ENCODE measurements at places on chromosomes 6 and 20. TPM values are rescaled to one million over a fixed set of nuclear protein-coding genes. Genes with fewer than 3 reads are reported as not detected.

TNFRSF6B gene
- total RNA-seq, result 1.6 TPM

LEMD2 gene
- total RNA-seq, result 63.6 TPM

HRH3 gene
- not detected for total RNA-seq

FGD2 gene
- total RNA-seq, result 24.2 TPM

HCRTR2 gene
- total RNA-seq, result not detected

CCN6 gene
- not detected for total RNA-seq

SLC22A7 gene
- total RNA-seq, result not detected

DNA sequence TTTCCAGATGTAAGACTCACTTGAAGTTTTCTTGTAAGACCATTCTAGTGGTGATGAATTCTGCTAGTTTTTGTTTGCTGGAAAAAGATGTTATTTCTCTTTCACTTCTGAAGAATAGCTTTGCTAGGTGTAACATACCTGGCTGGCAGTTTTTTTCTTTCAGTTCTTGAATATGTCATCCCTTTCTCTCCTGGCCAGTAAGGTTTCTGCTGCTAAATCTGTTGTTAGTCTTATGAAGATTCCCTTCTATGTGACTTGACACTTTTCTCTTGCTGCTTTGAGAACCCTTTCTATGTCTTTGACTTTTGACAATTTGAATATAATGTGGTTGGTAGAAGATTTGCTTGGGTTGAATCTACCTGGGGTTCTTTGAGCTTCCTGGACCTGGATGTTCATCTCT, 314.7 kb upstream of the NOX3 start:
- no peak for DNase-seq
- H3K27me3 ChIP-seq, result no peaks in the 10 kb centered on the region
- H3K36me3 ChIP-seq, result no peaks in the 10 kb centered on the region
- H3K4me3 ChIP-seq, result no peak overlapping the region

GRCh38 chr20:3734111-3734843, 1.8 kb downstream of the HSPA12B start:
- peaks cover 49% of the 10 kb centered on the region for H3K4me1 ChIP-seq
- no peaks in the 10 kb centered on the region for H3K27me3 ChIP-seq
- H3K36me3 ChIP-seq, result peaks cover 3% of the 10 kb centered on the region
- H3K27ac ChIP-seq, result peak overlapping the region; percentile 70
- H3K4me3 ChIP-seq, result no peak overlapping the region

- no peaks in the 10 kb centered on the region for H3K36me3 ChIP-seq
- no peak overlapping the region for H3K4me3 ChIP-seq
- no peaks in the 10 kb centered on the region for H3K27me3 ChIP-seq
- H3K4me1 ChIP-seq, result no peaks in the 10 kb centered on the region
- no peak for DNase-seq
Measured at GRCh38 chr6:152482289-152482688, 154.9 kb downstream of the SYNE1 start.

- H3K27ac ChIP-seq, result no peak overlapping the region
- no peak overlapping the region for H3K4me3 ChIP-seq
Measured at GRCh38 chr6:79734374-79734773, 103.2 kb downstream of the SH3BGRL2 start.

DNA sequence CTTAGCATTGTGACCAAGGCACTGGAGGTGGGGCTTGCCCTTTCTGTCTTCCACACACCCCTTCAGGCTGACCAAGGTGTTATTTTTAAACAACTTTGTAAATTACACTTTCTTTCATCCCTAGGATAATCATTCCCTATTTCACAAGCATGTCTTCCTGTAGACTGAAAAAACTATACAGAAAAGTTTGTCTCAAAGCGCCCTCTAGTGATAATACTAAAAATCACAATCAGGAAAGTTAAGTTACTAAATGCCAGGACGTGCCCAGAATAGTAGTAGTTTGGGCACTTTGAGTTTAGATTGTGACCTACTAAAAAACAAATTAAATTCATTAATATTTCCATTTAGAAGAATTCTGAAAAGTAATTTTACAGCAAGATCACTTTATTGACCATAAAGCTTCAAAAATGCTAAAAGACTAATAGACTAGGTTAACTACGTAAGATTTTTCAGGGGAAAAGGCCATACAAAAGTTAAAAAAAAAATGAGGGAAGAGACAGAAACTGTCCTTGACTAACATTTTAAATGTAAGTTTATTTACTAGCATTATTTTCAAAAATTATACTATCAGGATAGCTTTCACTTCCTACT, 123.3 kb upstream of the DUSP22 start:
- DNase-seq, result no peak
- H3K4me3 ChIP-seq, result no peak overlapping the region
- no peaks in the 10 kb centered on the region for H3K27me3 ChIP-seq
- no peaks in the 10 kb centered on the region for H3K36me3 ChIP-seq

DNA sequence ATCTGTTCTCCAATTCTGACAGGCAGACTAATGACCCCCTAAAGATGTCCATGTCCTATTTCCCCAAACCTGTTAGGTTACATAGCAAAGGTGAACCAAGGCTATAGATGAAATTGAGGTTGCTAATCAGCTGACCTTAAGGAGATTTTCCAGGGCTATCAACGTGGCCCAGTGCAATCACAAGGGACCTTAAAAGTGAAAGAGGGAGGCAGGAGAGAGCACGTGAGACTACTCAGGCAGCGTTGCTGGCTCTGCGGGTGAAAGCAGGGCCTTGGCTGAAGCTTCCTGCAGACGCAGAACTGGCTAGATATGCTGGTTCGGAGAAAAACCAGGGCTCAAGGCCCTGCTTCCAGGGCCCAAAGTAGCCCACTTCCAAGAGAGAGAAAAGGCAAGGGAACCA, 78.7 kb downstream of the NCOA7 start:
- H3K4me3 ChIP-seq, result no peak overlapping the region
- H3K36me3 ChIP-seq, result no peaks in the 10 kb centered on the region
- DNase-seq, result no peak
- no peaks in the 10 kb centered on the region for H3K27me3 ChIP-seq
- peaks cover 3% of the 10 kb centered on the region for H3K4me1 ChIP-seq

GRCh38 chr20:44518248-44518647, 3.6 kb downstream of the SERINC3 start:
- no peaks in the 10 kb centered on the region for H3K27me3 ChIP-seq
- no peak for DNase-seq
- H3K36me3 ChIP-seq, result peaks cover 6% of the 10 kb centered on the region
- no peak overlapping the region for H3K4me3 ChIP-seq
- no peak overlapping the region for H3K27ac ChIP-seq
- no peaks in the 10 kb centered on the region for H3K4me1 ChIP-seq

DNA sequence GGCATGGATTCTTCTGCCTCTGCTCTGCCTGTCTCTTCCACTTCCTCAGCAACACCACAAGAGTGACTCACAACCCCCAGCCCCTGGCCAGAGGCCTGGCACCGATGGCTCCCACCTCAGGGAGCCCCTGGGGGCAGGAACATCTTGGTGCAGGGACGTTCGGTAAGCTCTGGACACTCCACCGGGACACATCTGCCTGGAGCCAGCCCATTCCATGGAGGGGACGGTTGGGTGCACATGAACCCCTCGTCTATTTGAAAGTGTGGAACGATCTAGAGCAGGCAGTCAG, 246.5 kb downstream of the ERMARD start:
- no peak for DNase-seq
- H3K27ac ChIP-seq, result no peak overlapping the region

DNA sequence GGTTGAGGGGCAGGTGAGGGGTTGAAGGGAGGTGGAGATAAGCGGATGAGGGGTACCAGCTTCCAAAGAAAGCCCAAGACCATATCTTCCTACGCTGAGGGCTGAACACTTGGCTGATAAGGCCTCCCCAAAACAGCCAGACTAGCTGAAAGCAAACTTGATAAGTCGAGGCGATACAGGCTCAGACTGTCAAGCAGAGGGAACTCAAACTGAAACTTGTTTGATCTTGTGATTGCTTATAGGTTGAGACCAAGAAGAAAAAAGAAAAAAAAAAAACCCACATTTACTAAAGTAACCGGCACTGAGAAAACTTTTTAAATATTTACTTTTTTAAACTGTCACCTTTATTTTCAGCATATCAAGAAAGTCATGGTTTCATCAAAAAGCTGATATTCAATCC, 73.6 kb downstream of the TRERF1 start:
- no peaks in the 10 kb centered on the region for H3K27me3 ChIP-seq
- no peaks in the 10 kb centered on the region for H3K36me3 ChIP-seq
- H3K27ac ChIP-seq, result no peak overlapping the region
- H3K4me3 ChIP-seq, result no peak overlapping the region
- peaks cover 10% of the 10 kb centered on the region for H3K4me1 ChIP-seq

- H3K4me1 ChIP-seq, result peaks cover 14% of the 10 kb centered on the region
- H3K27ac ChIP-seq, result no peak within 1 kb of the TSS
- peak; percentile 83 for DNase-seq
- peak within 1 kb of the TSS; percentile 7 for H3K4me3 ChIP-seq
- no peaks in the 10 kb centered on the region for H3K36me3 ChIP-seq
Measured at GRCh38 chr20:17226410-17227218, at the start of gene PCSK2. Gene PCSK2 (plus strand): TSS chr20:17227040. CDS start chr20:17227306, 266 bp downstream.
